Fibroblast of skin of scalp (primary cell): ENCODE measurements at places on chromosomes 5 and 9.

DNA sequence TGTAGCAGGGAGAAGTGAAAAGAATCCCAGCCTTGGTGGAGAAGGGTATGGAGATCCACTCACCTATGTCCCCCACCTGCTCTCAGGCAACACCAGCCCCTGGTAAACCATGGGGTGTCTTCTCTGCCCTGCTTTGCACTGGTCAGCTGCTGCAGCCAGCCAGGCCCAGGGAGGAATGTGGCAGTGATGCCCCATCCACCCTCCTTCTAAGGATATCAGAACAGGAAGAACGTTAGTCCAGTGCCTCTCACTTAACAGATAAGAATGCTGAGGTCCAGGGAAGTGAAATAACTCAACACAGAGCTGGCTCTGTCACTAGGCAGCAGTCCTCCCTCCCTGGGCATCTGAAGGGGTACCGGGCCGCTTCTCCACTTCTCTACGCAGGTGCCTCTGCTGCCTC is 9.7 kb upstream of the PPIC start:
- no peak for DNase-seq

DNA sequence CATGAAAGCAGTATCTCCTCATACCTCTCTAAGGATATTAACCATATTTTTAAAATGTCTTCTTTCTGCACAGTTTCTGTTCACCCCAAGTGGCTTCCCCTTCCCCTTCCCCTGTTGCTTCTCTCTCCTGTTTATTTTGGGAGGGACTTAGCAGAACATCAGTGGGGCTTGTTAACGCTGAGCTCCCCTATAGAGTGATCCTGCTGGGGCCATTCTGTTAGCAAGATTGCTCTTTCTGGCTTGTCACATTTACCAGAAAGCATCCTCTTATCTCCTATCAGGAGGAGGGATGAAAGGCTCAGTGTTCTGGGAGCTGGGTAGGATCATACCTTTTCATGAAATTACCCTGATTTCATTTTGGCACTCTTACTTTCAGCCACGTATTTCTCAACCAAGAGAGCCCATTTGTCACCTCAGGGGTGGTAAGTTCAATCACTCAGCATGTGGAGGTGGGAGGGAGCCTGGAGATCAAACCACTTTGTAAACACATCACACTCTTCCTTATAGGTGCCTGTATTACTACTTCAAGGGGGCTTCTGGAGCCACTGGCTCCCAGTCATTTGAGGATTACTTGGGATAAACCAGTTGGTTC is 16.7 kb downstream of the NXNL2 start:
- no peak for DNase-seq

DNA sequence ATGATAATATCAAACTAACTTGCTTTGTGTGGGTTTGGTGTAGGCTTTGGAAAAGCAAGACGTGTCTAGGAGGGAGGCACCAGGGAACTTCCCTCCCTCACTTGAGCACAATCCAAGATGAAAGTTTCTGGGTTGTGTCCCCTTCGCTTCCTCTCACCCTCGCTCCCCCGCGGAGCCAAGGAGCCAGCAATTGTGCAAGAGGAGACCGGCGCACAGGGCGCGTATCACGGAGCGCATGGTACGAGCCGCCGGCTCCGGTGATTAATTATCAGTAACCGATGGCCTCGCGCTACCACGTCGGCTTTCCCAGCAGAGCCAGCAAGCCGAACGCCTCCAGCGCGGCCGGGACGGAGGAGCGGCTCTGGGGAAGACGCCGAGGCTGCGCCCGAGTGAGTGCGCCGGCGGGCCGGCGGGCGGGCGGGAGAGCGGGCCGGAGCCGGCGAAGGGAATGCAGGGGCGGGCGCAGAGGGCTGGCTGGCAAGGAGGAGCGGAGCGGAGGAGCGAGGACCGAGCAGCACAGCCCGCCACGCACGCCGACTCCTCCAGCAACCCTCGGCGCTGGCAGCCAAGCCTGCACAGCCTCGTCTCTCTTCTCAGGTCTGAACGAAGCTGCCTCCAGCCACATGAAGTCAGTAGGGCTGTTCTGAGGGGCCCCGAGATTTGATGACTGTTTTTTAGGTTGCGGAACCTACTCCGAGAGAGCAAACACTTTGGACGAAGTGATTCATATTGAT is 143.6 kb downstream of the BNC2 start:
- peak; percentile 85 for DNase-seq

DNA sequence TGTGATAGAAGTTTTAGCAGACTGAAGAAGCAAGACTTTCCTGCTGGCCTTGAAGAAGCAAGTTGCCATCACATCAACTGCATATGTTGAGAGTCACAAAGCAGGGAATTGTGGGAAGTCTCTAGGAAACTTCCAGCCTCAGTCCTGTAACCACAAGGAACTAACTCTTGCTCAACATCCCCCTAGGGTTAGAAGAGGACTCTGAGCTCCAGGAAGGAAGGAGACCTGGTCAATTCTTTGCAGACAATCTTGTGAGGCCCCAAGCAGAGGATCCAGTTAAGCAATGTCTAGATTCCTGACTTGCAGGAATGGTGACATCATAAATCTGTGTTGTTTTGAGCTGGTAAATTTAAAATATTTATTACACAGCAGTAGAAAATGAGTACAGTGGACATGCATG is 18.6 kb upstream of the ZNF366 start:
- peak; percentile 87 for DNase-seq

DNA sequence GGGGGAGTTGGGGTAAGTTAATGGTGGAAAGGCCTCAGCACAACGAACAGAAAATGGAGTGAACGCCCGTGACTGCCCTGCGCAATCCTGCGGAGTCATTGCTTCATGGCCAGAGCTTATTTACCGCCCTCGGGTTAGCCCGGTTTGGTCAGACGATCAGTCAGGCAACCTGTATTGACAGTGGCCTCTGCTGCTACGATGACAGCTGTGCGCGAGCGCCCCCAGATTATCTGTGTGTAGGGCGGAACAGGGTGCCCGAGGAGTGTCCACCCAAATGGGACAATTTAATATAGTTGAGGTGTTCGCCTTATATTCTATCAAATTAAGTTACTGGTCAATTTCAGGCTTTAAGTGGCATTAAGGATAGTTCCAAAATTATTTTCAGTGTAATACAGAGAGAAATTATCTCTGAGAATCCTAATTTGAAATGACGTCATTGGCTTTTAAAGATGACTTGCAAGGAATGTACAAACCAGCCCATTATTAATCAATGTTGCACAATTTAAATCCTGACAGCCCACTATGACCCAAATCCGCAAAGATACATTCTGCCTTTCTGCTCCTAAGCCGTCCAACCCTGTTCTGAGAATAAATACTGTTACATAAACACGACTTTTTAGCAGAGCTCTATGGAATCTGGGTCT is 879 bp upstream of the UBQLN1 start:
- DNase-seq = peak; percentile 46
